ENCODE measurements at places on chromosomes 5 and 9.

DNA sequence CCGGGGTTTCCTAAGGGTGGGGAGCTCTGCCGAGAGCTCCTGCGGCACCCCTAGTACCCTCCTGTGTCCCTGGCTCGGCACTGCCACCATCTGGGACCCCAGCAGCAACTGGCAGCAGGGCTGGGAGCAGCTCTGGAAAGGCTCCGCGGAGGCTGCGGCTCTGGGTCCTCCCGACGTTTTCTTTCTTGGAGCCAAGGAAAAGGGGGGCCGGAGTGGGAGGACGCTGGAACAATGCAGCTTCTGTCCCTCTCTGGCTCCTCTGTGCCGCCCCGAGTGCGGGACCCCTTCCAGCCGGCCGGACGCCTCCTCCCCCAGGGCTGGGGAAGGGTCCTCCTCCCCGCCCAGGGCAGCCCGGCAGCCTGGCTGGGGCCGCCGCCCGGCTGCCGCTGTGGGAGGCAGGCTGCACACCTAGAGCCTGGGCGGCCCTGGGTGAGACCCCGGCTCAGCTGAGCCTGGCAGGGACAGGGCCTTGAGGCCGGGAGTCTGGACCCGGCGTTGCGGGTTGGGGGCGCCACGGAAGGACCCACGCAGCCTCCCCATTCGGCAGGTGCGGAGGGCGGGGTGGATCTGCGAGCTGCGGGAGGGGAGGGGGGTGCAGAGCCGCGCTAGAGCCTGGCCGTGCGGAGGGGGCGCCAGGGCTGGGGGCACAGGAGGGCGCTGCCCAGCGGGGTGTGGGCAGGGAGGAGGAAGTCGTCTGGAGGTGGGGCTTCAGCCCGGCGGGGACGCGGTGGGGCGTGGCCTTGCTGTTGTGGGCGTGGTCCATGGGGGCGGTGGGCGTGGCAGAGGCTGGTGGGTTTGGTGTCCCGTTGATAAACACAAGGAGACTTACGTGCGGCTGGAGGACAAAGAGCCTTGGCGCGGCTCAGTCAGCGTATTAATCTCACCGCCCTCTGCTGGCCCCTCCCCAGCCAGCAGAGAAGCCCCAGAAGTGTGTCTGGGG, 15.1 kb downstream of the GPSM1 start:
- DNase-seq, result no peak

DNA sequence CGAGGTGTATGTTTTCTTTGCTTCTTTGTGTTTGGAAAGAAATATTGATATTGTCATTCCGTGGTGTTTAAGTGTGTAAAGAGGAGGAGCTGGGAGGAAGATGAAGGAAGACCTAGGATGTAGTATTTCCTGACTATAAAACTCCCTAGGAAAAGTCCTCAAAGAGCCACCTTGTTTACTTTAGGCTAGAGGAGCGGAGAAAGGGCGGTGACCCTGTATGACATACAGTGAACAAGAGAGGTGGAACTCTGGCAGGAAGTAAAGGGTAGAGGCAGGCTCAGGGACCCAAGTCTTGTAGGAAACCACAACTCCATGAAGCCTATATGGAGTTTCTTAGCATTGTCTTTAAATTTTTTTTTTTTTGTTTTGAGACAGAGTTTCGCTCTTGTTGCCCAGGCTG, 303.9 kb downstream of the DOCK8 start:
- DNase-seq, result no peak

GRCh38 chr9:100589582-100589981, 11.7 kb downstream of the CAVIN4 start:
- no peak for DNase-seq

DNA sequence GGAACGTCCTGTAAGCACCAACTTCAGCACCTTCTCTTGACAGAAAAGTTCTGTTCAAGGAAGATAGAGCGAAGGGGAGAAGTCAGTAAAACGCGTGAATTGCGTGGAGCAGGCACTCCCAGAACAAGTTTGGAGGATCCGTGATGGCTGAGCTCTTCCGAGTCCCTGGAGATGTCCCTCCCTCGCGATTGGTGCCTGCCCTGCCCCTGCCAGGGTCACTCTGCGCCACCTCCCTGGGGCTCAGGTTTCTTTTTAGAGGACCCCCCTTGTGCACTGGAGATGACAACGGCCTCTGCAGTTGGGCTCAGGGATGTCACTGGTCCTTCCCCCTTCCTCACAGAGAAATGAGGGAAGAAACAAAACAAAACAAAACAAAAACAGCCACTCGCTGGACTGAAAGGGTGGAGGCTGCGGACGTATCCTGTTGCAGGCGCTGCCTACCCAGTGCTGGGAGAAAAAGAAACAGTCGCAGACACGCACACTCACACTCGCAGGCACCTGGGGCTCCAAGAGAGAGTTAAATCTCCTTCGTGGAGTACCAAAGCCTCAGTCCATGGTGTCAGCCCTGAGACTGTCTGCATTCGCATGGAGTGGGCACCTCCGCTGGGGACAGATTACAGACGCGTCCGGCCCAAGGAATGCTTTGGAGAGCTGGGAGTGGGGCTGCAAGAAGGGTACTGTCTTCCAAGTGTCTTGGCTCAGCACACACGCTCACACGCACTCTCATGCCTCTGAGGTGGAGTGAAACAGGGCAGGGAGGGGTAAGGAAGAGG, 512.7 kb downstream of the SLCO4C1 start:
- DNase-seq, result no peak

DNA sequence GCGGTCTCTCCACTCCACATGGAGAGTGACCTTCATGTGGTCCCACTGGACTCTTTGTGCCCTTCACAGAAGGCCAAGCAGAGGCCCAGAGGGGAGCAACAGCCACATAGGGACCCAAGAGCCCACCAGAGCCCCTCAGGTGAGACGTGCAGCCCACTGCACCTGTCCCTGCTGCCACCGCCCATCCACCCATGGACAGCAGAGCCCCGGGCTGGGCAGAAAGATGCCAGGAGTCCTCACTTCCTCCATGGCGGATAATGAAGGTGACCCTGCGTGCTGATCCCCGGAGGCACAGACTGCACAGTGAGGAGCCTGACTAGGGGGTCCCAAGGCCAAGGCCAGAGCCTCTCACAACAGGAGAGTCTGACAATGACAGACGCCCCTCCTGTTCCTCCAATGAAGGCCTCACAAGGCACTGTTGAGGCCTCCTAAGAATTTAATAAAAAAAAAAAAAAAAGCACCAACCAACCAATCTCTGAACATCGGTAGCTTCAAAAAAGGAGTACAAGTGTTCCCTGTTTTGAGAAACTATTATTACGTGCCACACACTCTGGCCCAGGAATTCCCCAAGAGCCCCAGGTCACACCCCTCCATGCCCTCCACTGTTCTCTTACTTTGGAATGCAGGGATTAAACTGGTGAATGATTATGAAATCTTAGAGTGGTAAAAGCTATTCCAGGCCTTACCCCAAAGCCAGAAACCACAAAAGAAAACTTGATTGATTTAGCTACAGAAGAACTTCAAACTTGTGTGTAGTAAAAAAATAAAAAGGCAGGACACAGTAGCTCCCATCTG, 2.8 kb upstream of the PPP1R26 start:
- DNase-seq, result no peak

- peak; percentile 29 for DNase-seq
Measured at GRCh38 chr5:32523625-32524024, 61.7 kb upstream of the SUB1 start.

DNA sequence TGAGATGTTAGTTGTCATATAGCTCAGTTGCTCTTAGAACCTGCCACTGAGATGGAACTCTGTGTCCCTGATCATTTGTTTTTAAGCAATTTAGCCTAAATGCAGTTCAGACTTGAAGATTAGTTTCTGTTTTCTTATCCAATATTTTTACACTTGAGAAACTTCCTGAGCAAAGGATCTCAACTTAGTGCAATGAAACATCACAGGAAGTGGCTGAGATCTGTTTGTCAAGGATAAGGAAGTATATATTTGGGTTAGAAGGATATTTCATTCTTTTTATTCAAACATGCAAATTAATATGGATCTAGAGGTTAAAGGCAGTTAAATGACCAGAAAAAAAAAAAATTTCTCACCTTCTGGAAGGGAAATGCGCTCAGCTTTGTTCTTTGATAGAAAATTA, 19.7 kb upstream of the F2R start:
- DNase-seq, result no peak

DNA sequence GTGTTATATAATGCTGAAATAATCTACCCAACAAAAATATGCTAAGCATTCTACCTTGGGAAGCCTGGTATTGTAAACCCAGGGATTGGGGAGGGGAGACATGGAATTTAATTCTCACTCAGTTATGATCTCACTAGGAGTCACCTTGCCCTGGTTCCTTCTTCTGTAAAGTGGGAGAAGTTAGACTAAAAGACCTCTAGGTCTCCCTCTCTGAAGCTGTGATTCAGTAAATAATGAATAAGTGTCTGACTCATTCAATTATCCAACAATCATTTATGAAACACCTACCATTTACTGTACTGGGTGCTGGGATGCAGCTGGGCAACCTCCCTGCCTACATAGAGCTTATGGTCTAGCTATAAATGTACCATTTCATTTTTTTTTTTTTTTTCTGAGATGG, 20.2 kb upstream of the SPARC start:
- DNase-seq, result peak; percentile 64

GRCh38 chr9:70403166-70403565, 11.3 kb downstream of the KLF9 start:
- no peak for DNase-seq

DNA sequence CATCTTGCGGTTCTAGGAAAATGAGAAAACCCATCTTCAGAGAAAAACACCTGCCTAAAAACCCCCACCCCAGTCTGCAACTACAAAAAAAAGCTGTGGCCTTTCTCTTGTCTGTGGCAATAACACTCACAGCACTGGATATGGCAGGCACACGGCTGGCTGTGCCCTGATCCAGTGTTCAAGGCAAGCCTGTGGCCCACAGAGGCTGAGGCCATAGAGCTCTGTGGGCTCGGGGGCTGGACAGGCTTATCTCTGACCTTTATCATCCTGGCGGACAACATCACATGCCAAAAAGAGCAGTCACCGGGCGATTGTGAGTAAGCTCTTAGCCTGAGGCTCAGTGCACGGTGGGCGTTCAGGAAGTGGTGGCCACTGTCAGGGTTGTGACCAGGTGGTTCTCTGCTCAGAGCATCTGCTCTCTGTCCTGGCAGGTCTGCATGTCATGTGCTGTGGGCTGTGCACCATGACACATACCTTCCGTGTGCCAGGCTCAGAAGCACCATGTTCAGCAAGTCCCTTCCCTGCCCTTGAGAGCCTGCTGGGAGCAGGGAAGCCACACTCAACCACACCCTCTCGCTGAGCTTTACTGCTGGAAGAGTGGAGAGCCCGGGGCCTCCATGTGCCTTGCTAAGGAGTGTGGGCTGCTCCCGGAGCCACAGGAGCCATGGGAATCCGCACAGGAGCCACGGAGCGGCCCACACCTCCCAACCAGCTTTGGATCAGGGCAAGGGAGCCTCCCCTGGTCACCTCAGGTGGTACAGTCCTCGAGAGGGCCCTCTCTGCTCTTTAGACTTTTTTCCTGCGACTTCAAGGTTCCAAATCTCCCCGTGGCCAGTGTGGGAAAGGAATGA, 34.6 kb upstream of the WDR38 start:
- DNase-seq, result peak; percentile 61

GRCh38 chr9:134877541-134877940, 3.1 kb upstream of the FCN2 start:
- no peak for DNase-seq

DNA sequence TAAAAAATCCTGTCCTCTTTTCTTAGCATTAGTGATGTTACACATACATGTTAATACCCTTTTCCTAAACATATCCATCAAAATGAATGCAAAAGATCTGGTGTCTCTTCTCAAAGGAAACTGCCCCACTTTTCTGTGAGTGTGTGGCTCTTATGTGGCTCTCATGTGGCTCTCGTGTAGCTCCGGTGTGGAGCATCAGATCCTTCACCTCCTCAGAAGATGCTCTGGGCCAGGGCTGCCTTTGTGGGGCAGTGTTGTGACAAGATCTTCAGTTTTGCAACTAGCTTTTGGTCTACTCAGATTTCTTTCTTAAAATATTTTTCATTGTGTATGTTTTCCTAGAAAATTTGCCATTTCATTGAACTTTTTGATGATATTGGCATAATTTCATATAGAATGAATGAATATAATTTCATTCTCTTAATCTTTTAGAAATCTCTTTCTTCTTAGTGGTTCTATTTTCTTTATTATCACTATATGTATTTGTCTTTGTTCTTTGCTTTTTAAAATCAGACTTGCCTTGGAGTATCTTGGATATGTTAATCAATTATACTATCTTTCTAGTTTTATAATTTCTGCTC, 19.4 kb downstream of the GARNL3 start:
- peak; percentile 64 for DNase-seq

- DNase-seq, result peak; percentile 16
Measured at GRCh38 chr9:36154331-36154952, 14.7 kb upstream of the CCIN start.

DNA sequence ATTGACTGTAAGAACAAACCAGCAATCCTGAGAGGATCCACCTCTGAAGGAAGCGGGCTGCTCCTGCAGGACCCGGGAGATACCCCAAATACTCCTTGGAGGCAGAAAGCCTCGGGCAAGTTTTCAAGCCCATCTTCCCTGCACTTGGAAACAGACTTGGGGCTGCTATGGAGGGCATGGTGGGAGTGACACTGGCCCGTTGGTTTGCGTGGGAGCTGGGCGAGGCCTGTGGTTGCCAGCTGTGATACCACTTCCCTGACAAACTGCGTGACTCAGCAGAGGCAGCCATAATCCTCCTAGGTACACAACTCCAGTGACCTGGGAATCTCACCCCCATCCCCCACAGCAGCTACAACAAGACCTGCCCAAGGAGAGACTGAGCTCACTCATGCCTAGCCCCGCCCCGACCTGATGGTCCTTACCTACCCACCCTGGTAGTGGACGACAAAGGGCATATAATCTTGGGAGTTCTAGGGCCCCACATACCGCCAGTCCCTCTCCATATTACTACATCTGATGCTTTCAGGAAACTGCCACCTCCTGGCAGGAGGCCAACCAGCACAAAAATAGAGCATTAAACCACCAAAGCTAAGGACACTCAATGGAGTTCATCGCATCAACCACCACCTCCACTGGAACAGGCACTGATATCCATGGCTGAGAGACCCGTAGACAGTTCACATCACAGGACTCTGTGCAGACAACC, 38.1 kb upstream of the VLDLR start:
- DNase-seq, result no peak

DNA sequence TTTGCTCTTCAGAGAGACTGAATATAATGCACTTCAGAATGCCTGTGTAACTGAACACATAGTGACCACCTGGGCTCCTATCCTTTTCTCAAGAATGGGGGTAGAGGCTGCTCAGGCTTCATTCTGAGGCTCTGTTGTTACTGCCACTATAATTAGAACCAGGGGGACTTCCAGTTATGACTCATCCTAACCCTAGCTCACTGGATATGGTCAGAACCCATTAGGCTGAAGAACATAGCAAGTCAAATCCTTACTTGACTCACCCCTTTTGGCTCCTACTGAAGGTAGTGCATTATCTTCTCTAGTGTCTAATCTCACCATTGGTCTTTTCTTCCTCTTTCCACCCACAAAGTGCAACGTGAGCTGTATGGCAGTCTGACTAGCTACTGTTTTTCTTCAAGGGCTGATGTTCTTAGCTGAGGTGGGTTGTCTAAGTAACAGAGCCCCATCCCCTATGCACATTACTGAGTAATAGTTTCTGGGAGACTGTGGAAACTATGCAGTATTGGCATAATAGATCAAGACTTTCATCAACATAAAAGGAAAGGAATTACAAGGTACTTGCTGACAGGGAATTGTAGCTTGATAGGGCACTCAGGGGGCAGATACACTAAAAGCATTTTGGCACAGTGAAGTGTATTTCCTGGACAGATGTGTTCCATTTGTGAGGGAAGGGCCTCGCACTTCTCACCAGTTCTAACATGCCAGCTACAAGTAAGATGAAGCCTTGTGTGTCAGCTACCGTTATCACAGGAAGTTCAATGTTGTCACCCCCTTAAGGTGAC, 431.0 kb upstream of the MEF2C start:
- peak; percentile 5 for DNase-seq

- DNase-seq, result peak; percentile 62
Measured at GRCh38 chr9:115593587-115594091, 475.7 kb upstream of the TNC start.

Measured in RKO (cell line).